ENCODE measurements at places on chromosomes 7 and 10. TPM values are rescaled to one million over a fixed set of nuclear protein-coding genes. Genes with fewer than 3 reads are reported as not detected.

DNA sequence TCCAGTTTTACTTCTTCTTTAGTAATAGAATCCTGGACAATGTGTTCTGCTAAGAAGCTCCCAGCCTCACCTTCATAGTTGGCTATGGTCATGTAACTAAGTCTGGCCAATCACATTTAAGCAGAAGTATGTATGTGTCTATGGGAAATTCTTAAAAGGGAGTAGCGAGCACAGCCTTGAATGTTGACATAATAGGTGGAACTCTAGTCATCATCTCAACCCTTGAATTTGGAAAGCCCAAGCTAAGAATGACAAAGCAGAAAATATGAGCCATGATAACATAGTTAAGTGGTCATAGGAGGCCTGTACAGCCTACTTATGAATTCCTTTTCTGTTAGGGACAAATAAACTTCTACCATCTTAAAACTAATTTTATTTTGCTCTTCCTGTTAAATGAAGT is 134.1 kb downstream of the MAGI2 start:
- no peak for DNase-seq
- no peaks in the 10 kb centered on the region for H3K4me1 ChIP-seq
- H3K4me3 ChIP-seq = no peak overlapping the region
- H3K27ac ChIP-seq = no peak overlapping the region

DNA sequence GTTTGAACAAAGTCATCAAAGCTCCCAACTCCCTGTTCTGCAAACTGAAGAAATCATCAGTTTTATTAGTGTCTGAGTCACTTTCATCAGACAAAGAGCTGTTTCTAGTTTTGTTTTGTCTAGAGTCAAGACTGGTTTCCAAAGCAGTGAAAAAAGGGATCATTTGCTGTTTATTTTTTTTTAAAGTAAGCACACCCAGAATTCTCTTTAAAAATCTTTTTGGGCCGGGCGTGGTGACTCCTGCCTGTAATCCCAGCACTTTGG is 972.0 kb upstream of the CELF2 start:
- H3K36me3 ChIP-seq = no peaks in the 10 kb centered on the region
- no peaks in the 10 kb centered on the region for H3K4me1 ChIP-seq
- no peak overlapping the region for H3K27ac ChIP-seq
- no peak overlapping the region for H3K4me3 ChIP-seq
- no peaks in the 10 kb centered on the region for H3K27me3 ChIP-seq

DNA sequence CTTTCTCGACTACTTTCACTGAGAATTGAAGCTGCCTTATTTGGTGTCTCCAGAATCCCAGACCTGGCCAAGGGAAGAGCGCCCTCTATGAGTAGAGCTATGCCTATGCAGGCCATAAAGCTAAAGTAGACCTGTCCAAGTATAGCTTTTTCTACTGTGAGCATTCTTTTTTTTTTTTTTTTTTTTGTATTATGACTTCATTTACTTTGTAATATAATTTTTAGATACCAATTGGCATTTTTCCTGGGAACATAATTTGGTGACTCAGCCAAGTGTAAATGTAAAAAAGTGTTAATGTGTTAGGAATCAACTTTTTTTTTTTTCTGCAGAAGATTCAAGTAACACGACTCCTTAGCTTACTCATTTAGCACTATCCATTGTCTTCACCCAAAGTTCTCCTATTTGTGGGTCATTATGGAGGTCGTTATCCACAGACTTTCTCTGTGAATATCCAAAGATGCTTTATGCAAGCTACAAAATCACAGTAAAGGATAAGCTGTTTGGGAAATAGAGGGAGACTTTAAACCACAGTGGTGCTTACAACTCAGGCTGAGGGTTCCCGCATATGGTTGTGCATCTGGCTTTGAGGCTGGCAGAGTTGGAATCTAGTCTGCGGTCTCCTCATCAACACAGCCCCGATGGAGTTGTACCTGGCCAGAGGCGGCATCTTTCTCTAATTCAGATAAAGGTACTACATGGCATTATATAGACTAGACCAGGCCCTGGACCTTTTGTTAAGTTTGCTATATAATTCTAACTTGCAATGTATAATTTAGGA is 1040.2 kb upstream of the SORCS1 start:
- H3K27me3 ChIP-seq = no peaks in the 10 kb centered on the region
- no peak overlapping the region for H3K27ac ChIP-seq
- H3K4me1 ChIP-seq = no peaks in the 10 kb centered on the region
- H3K4me3 ChIP-seq = no peak overlapping the region

HGF gene
- total RNA-seq = 0.53 TPM

DNA sequence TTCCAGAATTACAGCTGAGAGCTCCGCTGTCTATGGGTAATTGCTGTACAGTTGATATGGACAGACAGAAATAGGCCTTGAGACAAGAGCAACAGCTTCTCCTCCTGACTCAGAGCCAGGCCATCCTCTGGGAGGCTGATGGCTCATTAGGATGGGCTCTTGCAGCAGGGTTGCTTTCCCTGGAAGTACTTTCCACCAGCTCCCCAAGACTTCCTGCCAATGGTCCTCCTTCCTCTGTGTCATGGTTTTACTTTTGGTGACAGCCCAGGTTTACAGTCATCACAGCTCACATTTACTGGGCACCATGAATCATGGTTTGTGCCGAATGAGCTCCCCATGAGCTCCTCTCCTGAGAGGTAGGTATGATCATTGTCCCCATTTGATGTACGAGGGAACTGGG is 131.8 kb downstream of the HECW1 start:
- DNase-seq = no peak
- H3K4me3 ChIP-seq = no peak overlapping the region
- no peaks in the 10 kb centered on the region for H3K36me3 ChIP-seq
- no peaks in the 10 kb centered on the region for H3K4me1 ChIP-seq
- H3K27ac ChIP-seq = no peak overlapping the region

ATRNL1 gene
- not detected for total RNA-seq

FAM20C gene
- 0.98 TPM for total RNA-seq

DNA sequence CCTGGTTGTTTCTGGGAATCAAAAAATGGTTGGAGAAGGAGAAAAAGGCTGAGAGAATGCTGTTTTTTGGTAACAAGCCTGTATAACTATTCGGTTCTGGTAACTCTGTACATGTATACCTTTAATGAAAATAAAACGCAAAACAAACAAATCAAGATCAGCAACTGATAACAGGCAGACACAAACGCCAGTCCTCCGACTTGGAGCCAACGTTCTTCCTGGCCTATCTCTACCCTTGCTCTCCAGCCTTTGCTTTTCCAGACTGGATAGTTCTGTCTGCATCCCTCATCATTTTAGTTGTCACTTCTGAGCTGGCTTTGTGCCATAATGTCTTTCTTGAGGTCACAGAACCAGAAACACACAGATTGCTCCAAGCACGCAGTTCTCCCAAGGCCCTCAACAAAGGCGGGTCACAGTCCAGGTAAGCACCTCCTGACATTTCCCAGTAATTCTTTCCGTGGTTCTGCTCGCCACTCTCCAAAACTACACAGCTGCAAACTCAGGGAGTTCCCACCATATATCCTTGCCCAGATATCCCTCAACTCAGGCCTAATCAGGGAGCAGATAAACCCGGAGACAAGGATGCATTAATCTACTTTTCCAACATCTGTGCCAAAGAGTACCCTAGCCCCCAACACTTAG is 20.2 kb downstream of the HIP1 start:
- H3K27me3 ChIP-seq = peaks cover 2% of the 10 kb centered on the region
- H3K4me1 ChIP-seq = peaks cover 2% of the 10 kb centered on the region
- no peak for DNase-seq
- no peak overlapping the region for H3K4me3 ChIP-seq
- H3K27ac ChIP-seq = no peak overlapping the region

GRCh38 chr7:148625342-148625741 is 34.8 kb downstream of the C7orf33 start:
- H3K4me3 ChIP-seq = no peak overlapping the region
- no peak for DNase-seq
- H3K27ac ChIP-seq = no peak overlapping the region
- peaks cover 64% of the 10 kb centered on the region for H3K27me3 ChIP-seq
- H3K4me1 ChIP-seq = peaks cover 40% of the 10 kb centered on the region

SRRM3 gene
- total RNA-seq = not detected

AQP1 gene
- total RNA-seq = 0.14 TPM

DNA sequence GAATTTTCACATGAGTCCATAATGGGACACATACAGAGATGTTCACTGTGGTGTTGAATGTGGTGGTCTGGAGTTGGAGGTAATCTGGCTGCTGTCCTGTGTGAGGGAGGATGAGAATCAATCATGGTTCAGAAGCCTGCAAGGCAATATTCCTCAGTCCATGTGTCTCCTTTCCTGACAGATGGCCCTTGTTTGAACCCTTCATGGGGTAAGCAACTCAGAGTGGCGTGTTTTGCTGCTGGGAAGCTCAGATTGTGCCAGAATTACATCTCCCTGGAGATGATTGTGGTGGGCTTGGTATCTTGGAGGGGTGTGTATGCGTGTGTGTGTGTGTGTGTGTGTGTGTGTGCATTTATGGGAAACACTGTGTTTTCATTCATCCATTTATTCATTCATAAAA is 44.5 kb upstream of the COMTD1 start:
- H3K27me3 ChIP-seq = peaks cover 37% of the 10 kb centered on the region
- no peak for DNase-seq
- H3K36me3 ChIP-seq = no peaks in the 10 kb centered on the region
- H3K4me3 ChIP-seq = no peak overlapping the region
- H3K27ac ChIP-seq = no peak overlapping the region
- H3K4me1 ChIP-seq = peaks cover 2% of the 10 kb centered on the region

ADAM22 gene
- 1.9 TPM for total RNA-seq

- peaks cover 9% of the 10 kb centered on the region for H3K27me3 ChIP-seq
- peak; percentile 40 for DNase-seq
- no peaks in the 10 kb centered on the region for H3K4me1 ChIP-seq
- H3K36me3 ChIP-seq = no peaks in the 10 kb centered on the region
- H3K4me3 ChIP-seq = no peak overlapping the region
Observed at GRCh38 chr7:801940-802381, 30.3 kb upstream of the SUN1 start.

DNA sequence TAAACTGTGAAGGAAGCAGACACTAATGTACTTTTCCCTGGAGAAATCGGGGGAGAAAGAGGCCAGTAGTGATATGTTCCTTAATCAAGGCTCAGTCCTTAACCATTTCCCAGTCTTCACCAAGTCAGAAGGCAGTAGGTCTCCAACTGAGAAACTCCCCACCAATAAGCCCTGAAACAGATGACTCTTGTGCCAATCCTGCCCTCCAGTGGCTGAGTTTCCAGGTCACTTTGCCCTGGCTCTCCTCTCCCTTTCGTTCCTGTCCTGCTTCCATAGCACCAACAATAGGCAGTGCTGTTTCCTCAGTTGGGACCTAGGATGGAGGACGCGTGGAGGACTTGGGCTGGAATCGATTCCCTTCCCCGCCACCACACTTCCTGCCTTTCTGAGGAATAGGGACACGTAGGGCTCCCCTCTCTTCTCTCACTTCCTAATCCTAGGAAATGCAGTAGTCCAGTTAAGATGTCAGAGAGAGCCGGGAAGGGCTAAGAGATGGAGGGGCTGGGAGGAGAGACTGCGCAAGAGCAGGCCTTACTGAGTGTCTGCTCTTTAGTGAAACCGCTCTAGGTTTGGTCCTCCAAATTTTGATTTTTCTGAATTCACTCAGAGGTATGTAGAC is 23.4 kb downstream of the ATOH7 start:
- DNase-seq = no peak
- no peak overlapping the region for H3K4me3 ChIP-seq
- H3K36me3 ChIP-seq = no peaks in the 10 kb centered on the region
- H3K27ac ChIP-seq = no peak overlapping the region
- peaks cover 4% of the 10 kb centered on the region for H3K4me1 ChIP-seq

- DNase-seq = no peak
- H3K27ac ChIP-seq = no peak overlapping the region
- no peaks in the 10 kb centered on the region for H3K27me3 ChIP-seq
- H3K4me1 ChIP-seq = no peaks in the 10 kb centered on the region
Observed at GRCh38 chr7:85464042-85464651, 277.3 kb upstream of the SEMA3D start.

CALML3 gene
- total RNA-seq = not detected

GRCh38 chr10:58140691-58141347 is 126.9 kb downstream of the IPMK start:
- peaks cover 6% of the 10 kb centered on the region for H3K36me3 ChIP-seq
- H3K4me3 ChIP-seq = no peak overlapping the region
- peaks cover 6% of the 10 kb centered on the region for H3K4me1 ChIP-seq
- no peak for DNase-seq

HOXA7 gene
- not detected for total RNA-seq

TRIM50 gene
- total RNA-seq = not detected

IFRD1 gene
- 67.2 TPM for total RNA-seq

LYZL1 gene
- not detected for total RNA-seq

HOXA9 gene
- total RNA-seq = not detected

- no peaks in the 10 kb centered on the region for H3K4me1 ChIP-seq
- no peak overlapping the region for H3K4me3 ChIP-seq
- no peaks in the 10 kb centered on the region for H3K36me3 ChIP-seq
- no peak overlapping the region for H3K27ac ChIP-seq
Observed at GRCh38 chr10:117631276-117632145, 89.0 kb downstream of the EMX2 start.

DNA sequence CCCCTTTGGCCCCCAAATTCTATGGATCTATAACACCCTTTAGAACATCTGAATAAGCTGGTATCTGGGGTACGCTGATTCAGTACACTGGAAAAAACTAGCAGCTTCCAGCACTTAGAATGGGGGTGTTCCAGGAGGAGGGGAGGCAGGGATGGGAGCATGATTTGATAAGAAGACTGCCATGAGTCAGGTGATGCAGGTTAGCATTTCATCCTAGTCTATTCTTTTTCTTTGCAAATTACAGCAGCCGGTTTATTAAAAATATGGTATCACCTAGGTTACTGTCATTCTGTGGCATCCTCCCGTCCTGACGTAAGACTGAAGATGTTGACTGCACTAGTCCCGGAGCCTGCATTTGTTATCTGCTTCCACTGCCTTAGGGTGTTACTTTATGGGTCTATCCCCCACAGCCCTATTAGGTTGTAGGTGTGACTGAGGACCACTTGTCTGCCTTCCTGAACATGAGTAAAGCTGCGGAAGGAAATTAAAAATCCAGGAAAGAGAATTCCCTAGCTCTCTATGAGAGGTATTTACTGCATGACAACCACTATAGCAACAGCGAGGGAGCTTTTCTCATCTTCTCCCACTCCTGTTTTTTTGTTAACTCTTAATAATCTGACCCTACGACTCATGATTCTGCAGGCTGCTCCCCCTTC is 1.9 kb downstream of the HTR5A start:
- no peaks in the 10 kb centered on the region for H3K36me3 ChIP-seq
- DNase-seq = no peak
- H3K4me3 ChIP-seq = no peak overlapping the region
- peaks cover 24% of the 10 kb centered on the region for H3K27me3 ChIP-seq

IFIT2 gene
- total RNA-seq = 1.5 TPM

CABCOCO1 gene
- total RNA-seq = not detected

DNA sequence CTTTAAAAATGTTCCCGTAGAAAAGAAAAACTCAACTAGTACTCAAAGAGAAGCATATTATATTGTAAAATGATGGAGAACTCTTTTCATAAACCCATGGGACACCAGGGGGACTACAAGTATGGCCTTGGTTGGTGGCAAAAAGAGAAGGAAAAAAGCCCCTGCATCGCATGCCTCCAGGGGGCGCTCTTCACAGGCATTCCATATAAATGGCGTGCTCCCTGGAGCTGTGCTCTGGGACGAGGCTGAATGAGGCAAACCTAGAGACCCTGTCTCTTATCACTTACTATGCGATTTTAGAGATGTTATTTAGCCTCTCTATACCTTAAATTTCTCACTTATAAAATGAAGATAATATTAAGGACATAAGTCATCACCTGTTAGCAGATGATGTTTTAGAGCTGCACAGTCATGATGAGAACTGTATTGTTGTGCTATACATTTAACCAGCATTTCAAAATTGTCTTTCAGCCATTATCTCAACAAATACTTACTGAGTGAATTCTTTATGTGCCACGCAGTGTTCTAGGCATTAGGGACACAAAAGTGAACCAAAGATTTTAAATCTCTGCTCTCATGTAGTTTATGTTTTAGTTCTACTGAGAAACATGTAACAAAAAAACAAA is 105.8 kb downstream of the ARHGAP21 start:
- no peak for DNase-seq
- peaks cover 2% of the 10 kb centered on the region for H3K4me1 ChIP-seq
- no peaks in the 10 kb centered on the region for H3K36me3 ChIP-seq

Measured in natural killer cell treated with Interleukin-12 subunit alpha and Interleukin-12 subunit beta and Interleukin-15 and Interleukin-18, amount 100 ng/mL, for 72 hours (primary cell).